Left colon (tissue), 2 donors: ENCODE measurements at places on chromosomes 1 and 21. TPM values are rescaled to one million over a fixed set of nuclear protein-coding genes. Genes with fewer than 3 reads are reported as not detected.

- no peak for DNase-seq
Observed at GRCh38 chr21:33368576-33368975, 34.6 kb upstream of the IFNGR2 start.

MOB3C gene
- total RNA-seq: 18.1 TPM

DNA sequence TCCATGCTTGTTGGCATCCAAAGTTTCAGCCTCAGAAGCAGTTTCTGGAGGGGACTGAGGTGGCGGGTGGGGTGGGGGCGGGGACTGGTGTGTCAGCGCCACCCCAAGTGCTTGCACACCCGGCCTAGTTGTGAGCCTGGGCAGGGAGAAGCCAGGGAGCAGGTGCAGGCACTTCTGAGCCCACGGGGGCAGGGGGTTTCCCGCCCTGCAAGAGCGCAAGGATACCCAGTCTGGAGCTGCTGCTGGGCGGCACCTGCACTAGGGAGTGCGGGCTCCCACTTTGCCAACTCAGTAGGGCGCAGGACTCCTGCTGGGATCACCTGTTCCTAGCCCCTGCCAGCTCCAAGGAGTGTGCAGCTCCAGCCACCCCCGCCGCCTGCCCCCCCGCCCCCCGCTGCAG, 33.5 kb downstream of the MAGI3 start:
- no peak for DNase-seq

- no peak for DNase-seq
Observed at GRCh38 chr1:163834778-163835177, 513.0 kb downstream of the NUF2 start.

GPR37L1 gene
- total RNA-seq: 0.76 TPM

ANGPTL1 gene
- total RNA-seq: 10.6 TPM

ID3 gene
- 131 TPM for total RNA-seq

DNA sequence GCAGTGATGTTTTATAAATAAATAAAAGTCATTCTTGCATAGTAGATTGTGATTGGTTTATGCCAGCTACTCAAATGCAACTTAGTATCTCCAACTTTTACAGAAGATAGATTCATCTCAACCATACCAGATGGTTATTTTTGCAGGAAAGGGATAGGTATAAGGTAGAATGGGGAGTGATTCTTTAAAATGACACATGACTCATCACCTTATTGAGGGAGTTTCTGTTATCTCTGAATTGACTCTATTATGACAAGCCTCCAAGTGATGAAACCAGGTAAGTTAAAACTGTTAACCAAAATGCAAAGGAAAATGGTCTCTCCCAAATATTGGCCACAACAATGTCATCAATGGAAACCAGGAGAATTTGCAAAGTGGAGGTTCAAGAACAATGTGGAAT, 54.5 kb downstream of the PTPRC start:
- DNase-seq: no peak

DNA sequence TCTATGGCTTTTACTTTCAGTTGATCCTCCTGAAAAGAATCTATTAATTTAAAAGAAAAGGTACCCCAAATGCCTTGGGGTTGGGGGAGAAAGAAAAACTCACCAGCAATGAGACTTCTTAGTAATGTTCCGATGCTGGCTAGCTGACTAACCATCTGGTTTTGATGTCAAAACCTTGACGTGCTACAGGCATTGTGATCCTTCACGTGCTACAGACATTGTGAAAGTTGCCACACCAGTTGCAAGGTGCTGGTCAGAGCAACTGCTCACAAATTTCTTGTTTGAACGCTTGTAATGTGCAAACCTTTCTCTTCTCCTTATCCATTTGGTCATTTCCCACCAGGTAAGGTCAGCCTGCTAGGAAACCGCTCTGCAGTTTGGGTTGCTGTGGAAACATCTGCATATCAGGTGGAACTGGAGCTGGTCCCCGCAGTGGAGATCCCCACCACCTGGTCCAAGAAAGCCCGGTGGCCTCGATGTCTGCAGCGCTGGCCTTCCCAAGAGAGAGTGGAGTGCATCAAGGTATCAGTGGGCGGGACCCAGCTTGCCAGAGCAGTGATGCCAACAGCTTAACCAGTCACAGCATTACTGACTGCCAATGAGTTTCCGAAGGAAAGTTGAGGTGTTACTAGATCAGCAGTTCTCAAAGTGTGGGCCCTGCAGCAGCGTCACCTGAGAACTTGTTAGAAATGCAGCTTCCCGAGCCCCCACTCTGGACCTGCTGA, 16.1 kb downstream of the MAB21L3 start:
- DNase-seq: no peak
